Neural progenitor cell (in vitro differentiated cells): ENCODE measurements at places on chromosomes 7 and 10. TPM values are rescaled to one million over a fixed set of nuclear protein-coding genes. Genes with fewer than 3 reads are reported as not detected.
A peak's percentile ranks its signal among the peaks of the same experiment; 100 is the strongest.

ACADSB gene
- total RNA-seq: 8.9 and 15.0 TPM in 2 replicates

- H3K4me1 ChIP-seq: no peaks in the 10 kb centered on the region
- DNase-seq: no peak
- no peak overlapping the region for H3K27ac ChIP-seq
- H3K4me3 ChIP-seq: no peak overlapping the region
These were observed 75.2 kb downstream of the CLEC2L start for GRCh38 chr7:139598642-139599041.

ZNF775 gene
- total RNA-seq: 3.0 and 26.1 TPM in 2 replicates

DNA sequence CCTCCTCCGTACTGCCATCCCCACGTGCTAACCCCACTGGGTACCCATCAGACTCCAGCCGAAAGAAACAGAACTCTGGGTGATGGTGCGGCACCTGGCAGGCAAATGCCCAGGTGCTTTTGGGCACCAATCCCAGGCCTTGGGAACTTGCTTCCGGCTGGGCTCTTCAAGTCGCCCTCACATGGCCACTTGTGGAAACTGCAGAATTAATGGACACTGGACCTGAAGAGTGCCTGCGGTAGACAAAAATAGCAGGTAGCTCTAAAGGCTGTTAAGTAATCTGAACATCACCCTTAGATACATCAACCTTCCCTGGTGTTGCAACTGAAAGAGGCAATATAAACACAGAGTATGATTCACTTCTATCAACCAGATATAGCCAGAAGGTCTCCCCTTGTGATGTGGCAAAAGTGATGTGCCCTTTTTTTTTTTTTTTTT is 644.4 kb downstream of the GRM8 start:
- no peak overlapping the region for H3K27ac ChIP-seq
- H3K27me3 ChIP-seq: no peaks in the 10 kb centered on the region
- H3K36me3 ChIP-seq: no peaks in the 10 kb centered on the region
- H3K4me1 ChIP-seq: no peaks in the 10 kb centered on the region
- peak; percentile 59 for DNase-seq

DNA sequence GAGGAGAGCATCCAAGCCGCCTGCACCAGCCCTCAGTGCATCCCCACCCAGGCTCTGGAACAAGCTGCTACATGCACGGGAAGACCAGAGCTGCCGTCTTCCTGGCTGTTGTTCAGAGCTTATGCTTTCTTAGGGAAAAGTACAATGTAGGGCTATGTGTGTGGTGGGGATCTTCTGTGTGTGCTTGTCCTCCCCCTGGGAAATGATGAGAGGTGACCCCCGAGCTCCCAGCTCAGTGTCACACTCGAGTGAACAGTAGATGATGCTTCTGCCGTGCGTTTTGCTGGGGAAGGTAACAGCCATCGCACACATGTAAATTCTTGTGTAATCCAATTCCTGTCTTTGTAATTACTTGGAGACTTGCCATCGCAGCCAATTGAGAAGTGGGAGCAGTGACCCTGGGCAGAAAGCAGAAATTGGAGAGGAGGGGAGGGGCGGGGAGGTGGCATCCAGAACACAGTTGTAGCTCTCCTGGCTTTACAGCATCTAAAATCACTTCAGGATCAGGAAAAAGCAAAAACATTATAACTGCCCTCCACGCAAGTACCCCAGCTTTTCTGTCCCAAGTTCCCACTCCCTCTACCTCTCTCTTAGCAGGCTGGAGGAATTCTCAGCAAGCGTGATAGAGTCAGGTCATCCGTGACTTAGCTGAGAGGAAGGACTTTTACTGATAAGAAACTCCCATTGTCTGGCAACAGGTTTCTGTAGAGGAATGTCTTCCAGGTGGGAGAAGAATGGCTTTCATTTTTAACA is 149.6 kb downstream of the TCF7L2 start:
- no peak overlapping the region for H3K4me3 ChIP-seq
- no peaks in the 10 kb centered on the region for H3K36me3 ChIP-seq
- H3K4me1 ChIP-seq: peaks cover 32% of the 10 kb centered on the region
- DNase-seq: peak; percentile 31
- H3K27me3 ChIP-seq: no peaks in the 10 kb centered on the region

DNA sequence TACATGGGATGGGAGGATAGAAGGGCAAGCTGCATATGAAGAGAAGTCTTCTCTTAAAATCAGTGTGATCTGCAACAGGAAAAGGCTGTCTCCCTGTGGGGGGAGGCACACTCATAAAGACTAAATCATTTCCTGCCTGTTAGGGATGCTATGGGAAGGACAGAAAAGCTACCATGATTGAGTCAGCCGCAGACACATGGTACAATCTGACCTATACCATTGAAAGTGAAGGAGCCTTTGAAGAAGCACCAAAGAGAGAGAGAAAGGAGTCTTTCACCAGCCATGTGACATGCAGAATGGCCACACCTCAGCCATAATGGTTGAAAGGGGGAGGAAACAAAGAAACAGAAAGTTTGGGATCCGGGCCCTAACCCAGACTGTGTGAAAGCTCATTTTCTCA is 29.1 kb downstream of the NUDCD3 start:
- DNase-seq: no peak
- peaks cover 4% of the 10 kb centered on the region for H3K36me3 ChIP-seq
- no peak overlapping the region for H3K4me3 ChIP-seq

DNA sequence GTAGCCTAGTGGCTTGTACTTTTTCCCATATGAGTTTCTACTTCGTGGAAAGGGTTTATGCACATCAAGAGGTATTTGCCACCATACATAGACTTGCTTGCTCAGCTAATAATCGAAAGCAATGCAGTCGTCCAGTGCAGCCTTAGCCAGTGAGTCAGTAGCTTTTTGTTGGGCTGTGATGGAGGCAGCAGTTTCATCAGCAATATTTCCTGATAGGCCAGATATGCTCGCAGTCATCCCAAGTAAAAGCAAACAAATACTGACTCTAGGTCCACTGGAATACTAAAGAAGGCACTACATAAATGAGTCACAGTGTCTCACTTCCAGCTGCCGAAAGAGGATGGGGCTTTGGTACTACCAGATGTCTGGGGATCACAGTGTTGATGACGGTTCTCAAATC is 2.1 kb upstream of the BNIP3 start:
- no peak overlapping the region for H3K4me3 ChIP-seq
- no peak overlapping the region for H3K27ac ChIP-seq
- peaks cover 31% of the 10 kb centered on the region for H3K27me3 ChIP-seq

- H3K27me3 ChIP-seq: no peaks in the 10 kb centered on the region
- no peak for DNase-seq
- no peak overlapping the region for H3K27ac ChIP-seq
- no peak overlapping the region for H3K4me3 ChIP-seq
- peaks cover 5% of the 10 kb centered on the region for H3K4me1 ChIP-seq
These were observed 61.0 kb downstream of the STEAP1B start for GRCh38 chr7:22438994-22439393.

GRCh38 chr10:34758447-34758996 is 56.6 kb downstream of the PARD3 start:
- no peaks in the 10 kb centered on the region for H3K27me3 ChIP-seq
- no peak overlapping the region for H3K4me3 ChIP-seq
- DNase-seq: no peak
- no peak overlapping the region for H3K27ac ChIP-seq
- no peaks in the 10 kb centered on the region for H3K36me3 ChIP-seq
